ENCODE measurements at places on chromosomes 16 and 17. TPM values are rescaled to one million over a fixed set of nuclear protein-coding genes. Genes with fewer than 3 reads are reported as not detected.

GRCh38 chr17:57481910-57482391 lies 225.6 kb downstream of the MSI2 start:
- no peak for DNase-seq

DNA sequence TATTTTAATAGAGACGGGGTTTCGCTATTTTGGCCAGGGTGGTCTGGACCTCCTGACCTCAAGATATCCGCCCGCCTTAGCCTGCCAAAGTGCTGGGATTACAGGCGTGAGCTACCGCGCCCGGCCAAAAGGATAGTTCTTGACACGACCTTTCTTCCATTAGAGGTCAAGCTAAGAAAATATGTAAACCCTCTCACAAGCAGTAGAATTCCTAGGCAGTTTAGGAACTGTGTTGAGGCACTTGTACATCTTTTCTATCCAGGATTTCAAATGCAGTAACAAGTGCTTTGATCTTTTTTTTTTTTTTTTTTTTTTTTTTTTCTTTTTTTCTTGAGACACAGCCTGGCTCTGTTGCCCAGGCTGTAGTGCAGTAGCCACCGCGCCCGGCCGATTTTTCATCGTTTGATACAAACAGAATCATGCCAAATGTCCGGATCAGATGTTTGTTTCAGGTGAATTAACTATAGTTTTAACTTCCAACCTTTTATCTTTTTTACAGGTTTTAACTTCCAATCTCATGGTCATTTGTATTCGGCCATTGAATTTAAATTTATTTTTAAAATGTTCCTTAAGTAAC lies 1.5 kb upstream of the ARL6IP1 start:
- no peak for DNase-seq

DNA sequence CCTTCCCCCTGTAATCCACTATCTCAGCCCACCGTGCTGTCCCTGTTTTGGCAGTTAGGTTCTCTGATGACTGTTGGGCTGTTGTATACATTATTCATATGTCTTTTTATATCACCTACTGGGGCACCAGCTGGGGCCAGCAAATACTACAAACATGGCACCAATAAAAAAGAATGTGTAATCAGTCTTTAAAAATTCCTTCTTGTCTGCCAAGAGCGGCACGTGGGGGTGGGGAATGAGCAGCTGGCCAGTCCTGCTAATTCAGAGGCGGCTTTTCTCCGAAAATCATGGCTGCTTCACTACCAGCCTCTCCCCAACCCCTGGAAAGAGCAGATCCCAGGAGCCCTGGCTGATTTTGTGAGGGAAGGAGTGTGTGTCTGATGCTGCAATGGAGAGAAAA lies 77.7 kb upstream of the EEF2KMT start:
- DNase-seq: no peak

Gene MAFG
- total RNA-seq: 7.6 TPM

Gene KRTAP9-8
- total RNA-seq: not detected

Gene HOXB5
- 0.16 TPM for total RNA-seq

DNA sequence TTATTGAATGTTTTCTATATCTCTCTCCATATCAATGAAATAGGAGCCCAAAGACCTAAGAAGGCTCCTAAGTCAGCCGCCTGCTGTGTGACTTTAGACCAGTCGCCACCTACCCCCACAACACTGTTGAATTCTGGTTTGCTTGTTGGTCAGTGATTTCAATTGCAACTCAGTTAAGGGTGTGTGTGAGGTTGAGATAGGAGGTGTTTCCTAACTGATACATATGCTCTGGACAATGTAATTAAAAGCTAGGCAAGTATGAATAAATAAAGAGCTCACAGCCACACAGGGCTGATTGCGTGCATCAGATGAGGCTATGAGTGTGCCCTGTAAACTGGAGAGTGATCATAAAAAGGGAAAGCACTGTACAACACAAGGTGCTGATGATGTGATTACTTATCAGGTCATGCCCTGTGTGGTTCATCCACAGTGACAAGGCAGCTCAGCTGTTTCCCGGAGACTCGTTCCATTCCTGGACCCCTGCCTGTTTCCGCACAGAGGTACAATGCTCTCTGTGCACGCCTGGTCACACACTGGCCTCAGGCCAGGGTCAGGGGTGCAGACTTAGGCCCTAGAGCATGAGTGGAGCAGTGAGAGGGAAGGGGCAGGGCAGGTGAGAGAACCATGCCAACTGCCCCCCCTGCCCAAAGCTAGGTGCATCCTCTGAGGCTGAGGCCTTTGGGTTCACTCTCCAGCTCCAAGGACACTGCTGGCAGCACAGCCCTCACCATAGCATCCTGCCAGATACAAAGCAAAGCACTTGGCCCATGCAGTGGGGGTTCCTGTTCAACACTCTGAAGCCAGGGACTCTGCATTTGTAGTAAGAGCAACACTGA lies 3.3 kb upstream of the KRT35 start:
- DNase-seq: no peak

Gene KRT27
- not detected for total RNA-seq

- no peak for DNase-seq
Measured at GRCh38 chr16:9761870-9762269, 420.4 kb downstream of the GRIN2A start.

DNA sequence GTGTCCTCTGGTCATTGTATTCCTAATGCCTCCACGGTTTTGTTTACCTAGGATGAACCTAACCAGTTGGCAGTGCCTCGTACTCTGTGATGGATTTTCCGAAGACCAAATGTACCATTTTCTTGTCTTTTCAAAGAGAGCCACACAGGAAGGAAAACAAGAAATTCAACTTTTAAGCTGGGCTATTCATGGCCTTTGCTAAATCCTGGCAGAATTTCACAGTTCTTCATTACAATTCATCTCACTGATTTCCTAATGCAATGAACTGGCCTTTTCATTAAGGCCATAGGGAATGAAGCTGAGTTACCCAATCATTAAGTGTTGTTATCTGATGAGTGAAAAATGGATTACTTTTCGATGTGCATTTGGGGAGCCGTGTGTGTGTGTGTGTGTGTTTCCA lies 7.9 kb upstream of the KCNJ16 start:
- no peak for DNase-seq

DNA sequence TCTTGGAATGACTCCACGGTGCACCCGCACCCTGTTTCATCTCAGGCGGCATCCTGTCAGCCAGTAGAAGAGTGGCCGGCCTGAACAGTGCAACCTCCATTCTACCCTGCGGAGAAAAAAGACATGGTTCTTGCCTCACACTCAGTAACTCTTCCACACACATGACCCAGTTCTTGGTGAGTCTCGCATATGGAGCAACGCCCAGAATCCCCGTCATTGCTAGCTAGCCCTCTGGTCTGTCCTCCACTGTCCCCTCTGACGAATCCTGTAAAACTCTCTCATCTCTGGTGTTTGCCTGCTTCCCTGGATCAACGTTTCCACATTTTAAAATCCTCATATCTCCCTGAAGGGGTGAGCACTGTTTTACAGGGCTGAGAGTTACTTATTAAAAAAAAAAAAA lies 4.2 kb upstream of the RDM1 start:
- no peak for DNase-seq
